ENCODE measurements at places on chromosomes 12 and 14.

- no peak for DNase-seq
These were observed 85.6 kb downstream of the MSRB3 start for GRCh38 chr12:65364046-65364445.

GRCh38 chr12:99553461-99553860 is 94.1 kb upstream of the GARIN6 start:
- DNase-seq = no peak

DNA sequence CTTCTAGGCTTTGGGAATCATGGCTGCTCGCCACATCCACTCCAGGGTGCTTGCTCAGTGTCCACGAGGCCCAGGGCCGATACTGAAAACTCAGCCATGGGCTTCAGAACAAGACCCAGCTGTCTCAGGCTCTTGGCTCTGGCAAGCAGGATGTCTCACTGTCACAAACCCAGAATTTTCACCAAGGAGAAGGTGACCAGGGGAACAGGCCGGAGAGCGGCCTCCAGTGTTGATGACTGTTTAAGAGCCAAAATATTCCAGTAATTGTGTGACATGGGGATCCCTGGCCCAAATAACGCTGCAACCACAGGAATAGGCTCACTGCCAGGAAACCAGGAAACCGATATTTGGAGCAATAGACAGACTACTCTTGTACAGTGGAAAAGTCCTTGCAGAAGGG is 9.8 kb upstream of the SERPINA5 start:
- no peak for DNase-seq

GRCh38 chr14:105281371-105282097 is 19.3 kb downstream of the BRF1 start:
- no peak for DNase-seq

DNA sequence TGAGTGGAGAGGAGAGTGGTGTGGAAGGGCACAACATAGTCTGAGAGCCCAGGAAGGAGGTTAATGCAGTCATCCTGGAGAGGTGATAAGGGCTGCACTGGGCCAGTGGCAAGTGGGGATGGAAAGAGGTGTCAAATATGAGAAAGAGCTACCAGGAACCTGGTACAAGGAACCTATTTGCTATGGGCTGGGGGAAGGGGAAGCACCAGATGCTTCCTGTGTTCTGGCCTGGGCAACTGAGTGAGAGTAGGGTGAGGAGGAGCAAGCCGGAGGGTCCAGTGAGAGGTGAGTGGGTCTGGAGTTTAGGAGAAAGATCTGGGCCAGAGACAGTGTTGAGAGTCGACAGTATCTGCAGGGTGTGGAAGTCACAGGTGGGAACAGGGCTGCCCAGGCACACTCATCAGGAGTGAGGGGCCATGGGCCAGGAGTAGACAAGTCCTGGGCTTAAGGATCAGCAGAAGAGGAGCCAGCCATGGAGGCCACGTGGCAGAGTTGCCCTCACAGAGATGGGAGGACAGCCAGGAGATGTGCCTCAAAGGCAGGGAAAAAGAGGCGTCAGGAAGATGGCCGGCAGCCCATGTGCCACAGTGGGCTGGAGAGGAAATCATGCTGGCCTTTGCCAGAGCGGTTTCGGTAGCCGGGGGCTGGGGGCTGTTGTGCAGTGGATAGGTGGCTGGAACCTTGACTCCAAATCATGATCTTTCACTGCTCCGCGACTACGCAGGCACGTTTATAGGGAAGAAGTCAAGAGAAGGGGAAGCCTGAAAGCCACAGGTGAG is 2.9 kb upstream of the AQP6 start:
- no peak for DNase-seq

DNA sequence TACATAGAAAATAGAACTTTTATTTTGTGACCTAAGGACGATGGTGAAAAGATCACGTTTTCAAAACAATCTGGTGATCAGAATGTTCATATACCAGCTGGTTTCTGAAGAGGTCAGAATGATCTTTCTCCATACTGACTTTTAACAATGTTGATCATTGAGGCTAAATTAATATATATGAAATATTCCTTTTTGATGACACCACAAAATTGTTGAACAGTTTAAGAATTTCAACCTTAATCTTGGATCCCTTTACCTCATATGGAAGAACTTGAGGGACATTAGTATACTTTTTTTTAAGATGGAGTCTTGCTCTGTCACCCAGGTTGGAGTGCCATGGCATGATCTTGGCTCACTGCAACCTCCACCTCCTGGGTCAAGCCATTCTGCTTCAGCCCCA is 2.8 kb upstream of the REP15 start:
- no peak for DNase-seq

GRCh38 chr12:129776977-129777667 is 126.7 kb downstream of the TMEM132D start:
- DNase-seq = no peak

GRCh38 chr12:81128930-81129554 is 51.2 kb downstream of the ACSS3 start:
- no peak for DNase-seq

DNA sequence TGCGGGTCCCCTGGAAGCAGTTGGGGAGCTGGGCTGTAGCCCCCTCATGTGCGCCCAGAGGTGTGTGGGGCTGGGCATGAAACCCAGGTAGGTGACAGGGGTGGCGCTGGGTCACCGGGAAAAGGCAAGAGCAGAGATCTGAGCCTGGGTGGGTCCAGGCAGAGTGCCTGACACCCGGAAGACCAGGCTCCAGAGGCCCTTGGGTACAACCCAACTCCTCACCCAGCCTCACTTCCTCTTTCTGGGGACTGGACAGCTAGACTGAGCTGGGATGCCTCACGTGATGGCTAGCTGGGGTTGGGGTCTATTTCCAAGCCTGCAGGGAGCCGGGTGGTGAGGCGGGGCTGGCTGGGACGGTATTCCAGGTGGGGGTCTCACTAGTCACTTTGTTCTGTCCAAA is 16.3 kb upstream of the CYP46A1 start:
- no peak for DNase-seq

DNA sequence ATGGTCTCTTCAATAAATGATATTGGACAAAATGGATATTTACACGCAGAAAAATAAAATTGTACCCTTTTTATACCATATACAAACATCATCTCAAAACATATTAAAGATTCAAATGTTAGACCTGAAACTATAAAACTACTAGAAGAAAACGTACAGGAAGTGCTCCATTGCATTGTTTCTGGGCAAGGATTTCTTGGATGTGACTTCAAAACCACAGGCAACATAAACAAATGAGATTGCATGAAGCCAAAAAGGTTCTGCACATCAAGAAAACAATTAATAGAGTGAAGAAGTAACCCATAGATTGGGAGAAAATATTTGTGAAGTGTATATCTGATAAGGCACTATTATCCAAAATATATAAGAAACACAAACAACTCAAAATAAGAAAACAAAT is 812.4 kb downstream of the NRXN3 start:
- no peak for DNase-seq

GRCh38 chr14:33733721-33734120 is 217.2 kb downstream of the EGLN3 start:
- DNase-seq = no peak

GRCh38 chr14:61544448-61545330 is 150.6 kb upstream of the HIF1A start:
- DNase-seq = no peak

GRCh38 chr12:25056011-25056410 is 107.1 kb upstream of the BCAT1 start:
- DNase-seq = no peak

- DNase-seq = no peak
These were observed 74.4 kb downstream of the PAPLN start for GRCh38 chr14:73311708-73312030.

GRCh38 chr12:3228552-3228951 is 151.4 kb downstream of the TSPAN9 start:
- DNase-seq = no peak

- DNase-seq = no peak
These were observed 27.6 kb downstream of the CDKN1B start for GRCh38 chr12:12744546-12745305.

- DNase-seq = no peak
These were observed 6.2 kb downstream of the KRT77 start for GRCh38 chr12:52697058-52697582.

- no peak for DNase-seq
These were observed 149.0 kb upstream of the IGF1 start for GRCh38 chr12:102629262-102629888.

- DNase-seq = no peak
These were observed 80.3 kb downstream of the AVPR1A start for GRCh38 chr12:63070709-63071108.

GRCh38 chr12:20507056-20507455 is 138.7 kb downstream of the PDE3A start:
- DNase-seq = no peak

- no peak for DNase-seq
These were observed 2.5 kb downstream of the LGALS3 start for GRCh38 chr14:55131370-55132137.

DNA sequence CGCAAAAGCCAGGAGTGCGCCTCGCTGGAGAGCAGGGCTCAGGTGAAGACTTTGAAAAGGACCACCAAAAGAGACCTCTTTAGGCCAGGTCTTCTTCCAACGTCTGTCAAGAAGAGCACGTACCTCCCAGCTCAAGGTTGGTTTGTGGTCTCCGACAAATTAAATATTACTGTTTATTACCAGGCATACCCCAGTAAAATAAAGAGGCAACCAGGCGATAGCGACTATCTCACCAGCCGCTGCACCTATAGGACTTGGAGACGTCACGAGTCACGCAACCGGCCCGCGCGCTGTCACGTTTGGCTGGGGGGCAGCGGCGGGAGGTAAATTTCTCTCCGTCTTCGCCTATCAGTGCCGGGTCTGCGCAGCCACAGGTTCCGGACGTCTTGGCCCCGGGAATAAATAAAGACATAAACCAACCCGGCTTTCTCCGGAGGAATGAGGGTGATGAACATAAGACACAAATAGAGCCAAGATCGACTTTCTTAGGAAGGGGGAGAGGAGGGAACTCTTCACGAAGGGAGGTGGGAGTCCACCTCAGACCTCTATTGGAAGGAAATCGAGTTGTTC is 2.0 kb upstream of the TBX5 start:
- DNase-seq = no peak

GRCh38 chr14:90924621-90925340 is 108.6 kb upstream of the TTC7B start:
- DNase-seq = no peak

- DNase-seq = no peak
These were observed 3.5 kb downstream of the CMTM5 start for GRCh38 chr14:23380197-23380914.

DNA sequence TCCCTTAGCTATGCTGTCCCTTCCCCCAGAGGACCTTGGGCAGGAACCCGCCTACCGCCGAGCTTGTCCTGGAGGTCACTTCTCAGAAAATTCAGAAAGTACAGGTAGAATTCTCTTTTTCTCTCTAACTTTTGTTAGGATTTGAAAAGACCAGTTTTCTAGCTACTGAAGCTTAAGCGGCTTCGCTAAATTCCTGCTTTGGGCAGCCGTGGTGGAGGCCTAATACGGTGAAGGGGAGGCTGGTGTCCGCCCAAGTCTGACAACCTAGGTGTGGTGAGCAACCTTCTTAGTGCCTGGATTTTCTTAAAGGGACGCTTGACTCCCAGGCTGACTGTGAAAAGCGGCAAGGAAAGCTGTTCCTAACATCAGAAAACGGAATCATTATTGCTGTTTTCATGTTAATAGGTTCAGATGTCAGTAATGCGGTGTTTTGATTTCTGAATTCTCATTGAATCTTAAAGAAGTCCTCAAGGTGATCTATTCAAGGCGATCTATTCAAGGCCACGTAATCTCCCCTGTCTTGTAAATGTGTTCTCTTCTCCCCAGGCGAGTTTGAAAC is 835 bp downstream of the FGD4 start:
- no peak for DNase-seq

- no peak for DNase-seq
These were observed 44.4 kb downstream of the DYRK2 start for GRCh38 chr12:67692966-67693365.

- DNase-seq = no peak
These were observed 33.6 kb downstream of the HCAR2 start for GRCh38 chr12:122669397-122670070.

DNA sequence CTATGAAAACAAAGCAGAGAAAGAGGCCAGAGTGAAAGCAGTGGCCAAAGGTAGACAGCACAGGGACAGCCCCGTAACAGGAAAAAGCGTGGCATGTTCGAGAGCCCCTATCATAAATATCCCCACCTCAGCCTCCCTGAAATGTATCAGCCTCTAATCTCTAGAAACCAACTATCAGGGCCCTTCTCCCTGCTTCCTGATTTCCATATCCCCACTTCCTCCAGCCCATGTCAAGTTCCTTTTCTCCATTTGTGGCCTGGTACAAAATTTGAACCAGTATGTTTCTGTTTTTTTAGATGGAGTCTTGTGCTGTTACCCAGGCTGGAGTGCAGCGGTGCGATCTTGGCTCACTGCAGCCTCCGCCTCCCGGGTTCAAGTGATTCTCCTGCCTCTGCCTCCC is 16.9 kb downstream of the DEPDC4 start:
- no peak for DNase-seq

DNA sequence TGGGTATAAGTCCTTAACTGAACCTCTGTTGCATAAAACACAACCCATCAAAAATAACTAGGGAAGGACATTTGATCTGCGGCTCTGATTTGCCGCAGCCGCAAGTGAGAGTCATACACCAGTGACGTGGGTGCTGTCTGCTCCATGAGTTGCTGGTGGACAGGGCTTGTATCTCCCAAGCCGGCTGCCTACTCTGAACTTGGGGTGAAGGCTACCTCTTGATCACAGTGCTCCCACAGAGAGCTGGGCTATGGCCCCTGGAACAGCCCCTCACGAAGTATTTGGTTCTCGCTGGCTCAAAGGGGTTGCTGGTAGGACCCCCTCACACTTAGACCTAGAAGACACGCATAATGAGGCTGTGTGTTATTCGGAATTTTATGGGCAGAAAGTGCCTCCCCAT is 118.8 kb downstream of the TMEM132C start:
- DNase-seq = no peak

DNA sequence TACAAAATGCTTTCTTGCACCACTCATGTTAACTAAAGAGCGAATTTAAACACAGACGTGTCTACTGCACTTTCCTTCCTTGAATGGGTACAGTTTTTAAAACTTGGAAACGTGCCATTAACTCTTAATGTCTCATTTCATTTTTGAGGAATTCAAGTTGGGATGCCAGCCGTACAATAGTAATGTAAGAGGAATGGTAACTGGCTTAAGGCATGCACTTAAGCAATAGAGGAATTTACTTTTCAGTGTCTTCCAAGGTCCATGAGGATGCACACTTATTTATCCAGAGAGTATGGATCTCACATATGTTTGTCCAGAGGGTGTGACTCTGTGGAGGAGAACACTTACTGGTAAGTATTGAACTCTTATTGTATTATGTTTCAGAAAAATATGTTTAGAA is 52.9 kb downstream of the PPP4R4 start:
- DNase-seq = no peak

- DNase-seq = no peak
These were observed 148.9 kb downstream of the PCNX1 start for GRCh38 chr14:71056168-71056567.

GRCh38 chr14:81855007-81855406 is 321.4 kb upstream of the SEL1L start:
- DNase-seq = no peak
